M059J (cell line): ENCODE measurements at places on chromosomes 13 and 19.

DNA sequence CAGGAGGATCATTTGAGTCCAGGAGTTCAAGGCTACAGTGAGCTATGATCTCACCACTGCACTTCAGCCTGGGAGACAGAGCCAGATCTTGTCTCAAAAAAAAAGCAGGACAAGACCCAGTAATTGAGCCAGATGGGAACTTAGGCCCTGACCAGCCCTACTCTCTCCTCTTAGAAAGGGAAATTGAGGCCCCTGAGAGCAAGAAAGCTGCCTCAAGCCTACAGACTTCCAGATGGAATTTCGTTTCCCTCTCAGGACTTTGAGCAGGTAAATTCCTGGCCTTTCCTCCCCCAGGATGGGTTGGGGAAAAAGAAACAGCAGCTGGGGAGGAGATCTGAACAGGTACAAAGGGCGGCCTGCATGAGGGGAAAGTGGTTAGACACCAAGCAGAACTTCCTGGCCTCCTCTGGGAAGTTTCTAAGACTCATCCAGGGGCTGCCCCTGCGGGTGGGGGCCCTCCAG is 3.6 kb upstream of the BCL3 start:
- no peak for DNase-seq

- DNase-seq = no peak
Measured at GRCh38 chr19:33303791-33304345, 1.5 kb upstream of the CEBPA start.

GRCh38 chr19:8569066-8569771 is 8.0 kb downstream of the MYO1F start:
- DNase-seq = peak; percentile 95

DNA sequence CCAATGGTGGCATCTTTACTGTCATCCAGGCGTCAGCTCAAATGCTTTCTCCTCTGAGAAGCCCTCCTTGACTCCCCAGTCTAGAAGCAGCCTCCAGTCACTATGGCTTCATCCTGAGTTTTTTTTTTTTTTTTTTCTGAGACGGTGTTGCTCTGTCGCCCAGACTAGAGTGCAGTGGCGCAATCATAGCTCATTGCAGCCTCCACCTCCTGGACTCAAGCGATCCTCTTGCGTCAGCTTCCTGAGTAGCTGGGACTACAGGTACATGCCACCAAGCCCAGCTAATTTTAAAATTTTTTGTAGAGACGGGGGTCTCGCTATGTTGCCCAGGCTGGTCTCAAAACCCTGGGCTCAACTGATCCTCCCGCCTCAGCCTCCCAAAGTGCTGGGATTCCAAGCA is 4.2 kb downstream of the NRTN start:
- no peak for DNase-seq

- DNase-seq = no peak
Measured at GRCh38 chr13:52137489-52137888, 8.6 kb upstream of the NEK5 start.

DNA sequence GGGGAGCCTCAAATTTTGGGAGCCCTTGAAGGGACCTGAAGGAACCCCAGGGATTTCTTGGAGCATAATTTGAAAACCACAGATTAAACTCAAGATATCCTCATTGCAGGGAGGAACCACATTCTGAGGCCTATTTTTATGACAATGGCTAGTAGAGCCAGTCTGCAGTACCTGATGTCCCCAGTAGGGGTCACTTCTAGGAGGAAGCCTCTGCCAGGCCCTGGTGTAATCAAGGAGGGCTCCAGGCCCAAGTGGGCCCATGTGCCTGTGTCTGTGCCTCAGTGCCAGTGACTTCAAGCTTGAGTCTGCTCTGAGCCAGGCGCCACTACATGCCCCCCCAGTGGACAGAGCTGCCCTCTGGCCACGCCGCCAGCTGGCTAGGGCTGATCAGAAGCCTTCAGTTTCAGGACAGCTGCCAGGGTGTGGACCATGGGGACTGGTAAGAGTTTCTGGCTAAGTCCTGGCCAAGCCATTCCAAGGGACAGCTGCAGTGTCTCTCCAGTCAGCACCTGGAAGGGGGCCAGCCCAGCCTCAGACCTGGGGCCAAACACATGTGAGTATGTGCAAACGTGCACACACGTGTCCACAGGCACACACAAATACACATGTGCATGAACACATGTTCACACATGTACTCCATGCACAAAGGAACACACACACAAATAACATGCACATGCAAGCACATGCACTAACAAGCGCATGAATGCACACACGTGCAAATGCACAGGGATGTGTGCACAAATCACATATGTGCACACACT is 20.5 kb upstream of the SLC7A10 start:
- no peak for DNase-seq

GRCh38 chr13:97573011-97573410 is 139.0 kb downstream of the RAP2A start:
- no peak for DNase-seq

DNA sequence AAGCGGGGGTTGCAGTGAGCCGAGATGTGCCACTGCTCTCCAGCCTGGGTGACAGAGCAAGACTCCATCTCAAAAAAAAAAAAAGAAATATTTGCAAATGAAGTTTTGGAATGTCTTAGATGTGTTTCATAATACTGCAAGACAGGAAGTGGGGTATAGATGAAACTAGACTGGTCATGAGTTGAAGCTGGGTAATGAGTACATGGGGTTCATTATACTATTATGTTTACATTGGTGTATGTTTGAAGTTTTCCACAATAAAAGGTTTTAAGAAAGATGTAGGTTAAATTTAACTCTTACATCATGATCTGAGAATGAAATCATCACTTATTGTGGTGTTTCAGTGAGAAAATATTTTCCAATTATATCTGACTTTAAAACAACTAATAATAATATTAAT is 19.0 kb downstream of the FNDC3A start:
- DNase-seq = peak; percentile 14

GRCh38 chr13:46684287-46685001 is 112.5 kb downstream of the ESD start:
- DNase-seq = peak; percentile 5

DNA sequence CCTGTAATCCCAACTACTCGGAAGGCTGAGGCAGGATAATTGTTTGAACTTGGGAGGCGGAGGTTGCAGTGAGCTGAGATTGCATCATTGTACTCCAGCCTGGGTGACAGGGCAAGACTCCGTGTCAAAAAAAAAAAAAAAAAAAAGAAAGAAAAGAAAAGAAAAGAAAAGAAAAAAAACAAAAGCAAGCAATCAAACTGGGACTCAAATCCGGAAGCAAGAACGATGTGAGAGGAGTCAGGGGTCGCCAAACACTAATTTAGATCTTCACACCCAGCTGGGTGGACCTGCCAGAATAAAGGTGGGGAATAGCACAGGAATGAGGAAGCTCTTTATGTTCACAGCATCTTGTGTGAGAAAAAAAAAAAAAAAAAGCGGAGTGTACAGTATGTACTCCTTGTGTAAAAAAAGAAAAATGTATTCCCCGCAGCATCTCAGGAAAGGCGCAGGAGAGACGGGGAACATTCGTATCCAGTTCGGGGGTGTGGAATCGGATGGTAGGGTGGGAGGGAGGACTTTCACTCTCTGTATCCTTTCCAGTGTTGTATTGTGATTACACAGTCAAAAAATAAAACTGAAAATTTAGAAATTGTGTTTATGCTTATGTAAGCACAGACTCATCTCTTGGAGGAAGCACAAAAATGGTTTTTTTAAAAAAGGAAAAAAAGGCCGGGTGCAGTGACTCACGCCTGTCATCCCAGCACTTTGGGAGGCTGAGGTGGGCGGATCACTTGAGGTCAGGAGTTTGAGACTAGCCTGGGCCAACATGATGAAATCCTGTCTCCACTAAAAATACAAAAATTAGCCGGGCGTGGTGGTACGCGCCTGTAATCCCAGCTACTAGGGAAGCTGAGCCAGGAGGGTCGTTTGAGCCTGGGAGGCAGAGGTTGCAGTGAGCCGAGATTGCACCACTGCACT is 7.6 kb downstream of the DNAJB1 start:
- peak; percentile 77 for DNase-seq

DNA sequence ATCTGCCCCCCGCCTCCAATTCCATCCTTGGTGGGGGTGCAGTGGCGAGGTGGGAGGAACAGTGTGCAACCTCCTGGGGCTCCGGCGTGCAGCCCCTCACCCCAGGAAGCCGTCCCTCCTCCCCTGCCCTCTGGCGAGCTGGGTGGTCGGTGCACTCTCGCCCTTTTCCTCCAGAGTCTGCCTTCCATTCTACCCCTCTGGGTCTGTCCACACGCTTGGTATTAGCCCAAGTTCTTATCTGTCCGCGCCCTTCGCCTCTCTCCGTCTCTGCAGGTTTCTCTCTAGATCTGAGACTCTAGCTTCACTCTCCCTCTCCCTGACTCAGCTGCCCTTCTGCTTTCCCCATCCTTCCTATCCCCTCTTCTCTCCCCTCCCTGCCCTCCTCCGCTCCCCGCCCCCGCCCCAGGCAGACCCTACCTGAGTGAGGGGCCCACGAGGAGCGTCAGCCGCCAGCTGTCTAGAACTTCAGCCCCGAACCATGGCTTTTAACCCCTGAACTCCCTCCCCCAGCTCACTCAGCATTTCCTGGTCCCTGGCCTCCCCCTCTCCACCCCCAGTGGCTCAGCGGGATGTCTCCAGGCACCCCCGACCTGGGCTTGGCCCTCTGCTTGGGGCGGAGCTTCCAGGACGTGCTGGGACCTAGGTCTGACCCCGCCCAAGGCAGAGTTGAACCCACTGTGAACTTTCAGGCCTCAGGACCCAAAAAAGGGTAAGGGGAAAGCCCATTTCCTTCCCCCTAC is 499 bp upstream of the KLK13 start:
- no peak for DNase-seq

DNA sequence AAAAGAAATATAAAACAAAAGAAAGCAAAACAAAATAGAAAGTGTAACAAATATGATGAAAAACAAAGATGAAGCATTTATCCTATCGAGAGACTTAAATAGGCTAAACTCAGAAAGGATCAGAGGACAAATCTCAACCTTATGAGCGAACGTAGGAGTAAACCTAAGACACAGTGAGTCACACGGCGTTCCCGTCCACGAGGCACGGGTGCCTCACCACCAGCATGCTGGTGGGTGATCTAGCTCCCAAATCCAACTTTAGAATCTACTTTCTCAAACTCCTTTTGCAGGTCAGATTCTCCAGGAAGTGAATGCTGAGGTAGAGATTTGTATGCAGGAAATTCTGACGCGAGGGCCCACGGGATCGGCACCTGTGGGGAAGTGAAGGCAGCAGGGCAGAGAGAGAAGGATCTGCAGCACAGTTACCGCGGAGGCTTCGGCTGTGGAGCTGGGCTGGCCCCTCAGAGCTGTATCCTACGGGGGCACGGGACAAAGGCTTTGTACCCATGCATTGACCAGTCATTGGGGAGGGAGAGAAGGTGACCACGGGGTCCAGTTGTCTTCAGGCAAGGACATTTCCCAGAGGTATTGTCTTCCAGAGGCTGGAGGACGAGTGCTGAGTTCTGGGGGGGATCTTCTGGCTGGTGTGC is 7.5 kb upstream of the MIER2 start:
- no peak for DNase-seq

GRCh38 chr19:15110418-15110815 is 3.2 kb downstream of the SYDE1 start:
- no peak for DNase-seq

DNA sequence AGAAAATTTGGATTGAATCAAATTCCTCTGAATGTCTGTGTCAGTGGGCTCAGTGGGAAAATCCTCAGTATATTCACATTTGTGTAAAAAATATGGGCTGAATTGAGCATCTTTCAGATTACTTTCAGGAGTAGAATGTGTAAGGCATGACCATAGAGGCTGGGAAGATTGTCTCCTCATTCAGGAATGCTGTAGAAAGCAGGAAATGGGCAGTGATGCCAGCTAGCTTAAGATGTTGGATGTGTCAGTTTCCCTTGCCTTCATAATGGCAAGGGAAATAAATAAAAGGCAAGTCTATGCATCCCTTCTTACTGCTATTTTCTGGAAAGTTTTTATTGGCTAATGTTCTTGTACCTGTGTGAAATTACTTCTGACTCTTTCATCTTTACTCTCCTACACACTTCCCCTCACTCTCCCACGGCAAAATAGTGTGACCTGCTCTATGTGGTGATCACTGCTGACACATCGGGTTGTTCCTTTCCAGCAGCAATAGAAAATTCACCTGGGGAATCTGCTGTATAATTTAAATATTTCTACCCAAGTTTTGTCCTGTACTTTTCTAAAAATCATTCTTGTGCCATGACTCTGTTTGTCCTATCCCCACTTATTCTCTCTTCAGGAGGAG is 103.2 kb downstream of the LMO7 start:
- peak; percentile 36 for DNase-seq

- no peak for DNase-seq
Measured at GRCh38 chr13:33250609-33251008, 34.9 kb downstream of the STARD13 start.

- no peak for DNase-seq
Measured at GRCh38 chr13:99961636-99962035, 9.9 kb downstream of the ZIC5 start.

DNA sequence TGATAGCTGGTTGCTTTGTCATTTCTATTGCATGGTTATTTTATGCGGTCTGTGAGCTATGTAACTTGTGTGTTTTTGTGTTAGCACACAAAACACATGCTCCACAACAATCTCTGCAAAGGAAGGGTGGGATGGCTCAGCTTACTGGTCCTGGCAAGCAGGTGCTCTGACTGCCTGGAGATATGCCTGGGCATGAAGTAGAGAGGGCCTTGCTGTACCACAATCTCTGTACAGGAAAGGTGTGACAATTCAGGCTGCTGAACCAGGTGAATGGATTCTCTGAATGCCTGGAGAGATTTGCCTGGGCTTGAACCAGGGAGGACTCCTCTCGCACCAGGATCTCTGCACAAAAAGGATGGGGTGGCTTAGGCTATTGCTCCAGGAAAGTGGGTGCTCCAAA is 69.5 kb downstream of the STOML3 start:
- no peak for DNase-seq

DNA sequence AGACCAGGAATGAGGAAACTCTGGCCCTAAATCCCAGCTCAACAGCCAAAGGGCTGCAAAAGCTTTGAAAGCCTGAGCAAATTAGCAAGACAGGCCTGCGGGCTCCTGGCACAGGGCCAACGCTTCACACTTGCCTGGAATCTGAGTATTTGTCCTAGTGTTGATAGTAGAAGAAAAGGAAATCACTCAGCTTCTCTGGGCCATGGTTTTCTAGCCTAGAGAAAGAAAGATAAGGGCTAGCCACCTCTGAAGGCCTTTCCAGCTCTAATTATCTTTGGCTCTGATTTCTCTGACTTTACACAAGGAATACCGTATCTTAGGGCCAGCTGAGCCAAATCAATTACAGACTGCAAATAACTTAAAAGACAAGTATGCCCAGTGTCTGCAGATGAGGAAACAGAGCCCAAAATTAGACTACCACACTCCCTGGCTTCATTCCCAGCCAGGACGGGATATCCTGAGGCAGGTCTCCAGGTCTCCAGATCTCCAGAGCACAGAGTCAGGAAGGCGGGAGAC is 69.6 kb downstream of the STK24 start:
- peak; percentile 73 for DNase-seq
